MG63 (cell line): ENCODE measurements at places on chromosomes 7 and 10. TPM values are rescaled to one million over a fixed set of nuclear protein-coding genes. Genes with fewer than 3 reads are reported as not detected.

RNF148 gene
- total RNA-seq = not detected in 2 replicates

CFTR gene
- not detected in 2 replicates for total RNA-seq

TRDMT1 gene
- total RNA-seq = 3.3 and 13.1 TPM in 2 replicates

GARIN1A gene
- 0.02 and 0.46 TPM in 2 replicates for total RNA-seq

GRM3 gene
- not detected in 2 replicates for total RNA-seq
